Central memory CD4-positive, alpha-beta T cell (primary cell): ENCODE measurements at places on chromosomes 3 and 15.
A peak's percentile ranks its signal among the peaks of the same experiment; 100 is the strongest.

- DNase-seq: no peak
Measured at GRCh38 chr3:128932516-128933212, 53.2 kb downstream of the ACAD9 start.

DNA sequence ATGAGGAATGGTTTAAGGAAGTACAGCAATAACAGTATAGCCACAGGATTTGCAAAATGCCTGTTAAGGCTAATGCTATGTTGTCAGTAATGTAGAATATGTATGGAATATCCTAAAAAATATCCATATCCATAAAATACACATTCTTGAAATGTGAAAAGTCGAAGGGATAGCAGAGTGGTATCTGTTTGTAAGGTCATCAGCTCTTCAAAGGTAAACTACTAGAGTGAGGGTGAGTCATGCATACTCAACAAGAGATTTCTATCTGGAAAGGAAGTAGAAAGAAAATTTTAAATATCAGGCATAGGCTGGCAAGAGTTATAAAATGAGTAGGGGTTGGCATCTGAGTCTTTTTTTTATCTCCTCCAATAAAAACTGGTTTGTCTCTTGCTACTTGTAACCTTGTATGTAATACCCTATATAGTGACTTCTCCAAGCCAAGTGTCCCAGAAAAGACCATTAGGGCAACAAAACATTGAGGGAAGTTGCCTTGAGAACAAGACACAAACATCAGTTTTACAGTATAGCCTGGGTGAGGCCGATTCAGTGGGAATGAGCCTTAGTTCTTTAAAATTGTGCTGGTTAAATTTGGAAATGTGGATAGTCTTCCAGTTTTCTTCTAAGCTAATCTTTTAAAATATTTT, 103.1 kb downstream of the SPATA16 start:
- no peak for DNase-seq

- DNase-seq: no peak
Measured at GRCh38 chr3:16190704-16191103, 16.2 kb downstream of the GALNT15 start.

GRCh38 chr15:34879107-34879506, 83.8 kb upstream of the ACTC1 start:
- no peak for DNase-seq

GRCh38 chr15:36671017-36671416, 91.6 kb downstream of the CDIN1 start:
- no peak for DNase-seq

- no peak for DNase-seq
Measured at GRCh38 chr3:182364723-182365650, 428.3 kb upstream of the ATP11B start.

GRCh38 chr3:166809520-166809919, 570.6 kb downstream of the ZBBX start:
- DNase-seq: no peak

DNA sequence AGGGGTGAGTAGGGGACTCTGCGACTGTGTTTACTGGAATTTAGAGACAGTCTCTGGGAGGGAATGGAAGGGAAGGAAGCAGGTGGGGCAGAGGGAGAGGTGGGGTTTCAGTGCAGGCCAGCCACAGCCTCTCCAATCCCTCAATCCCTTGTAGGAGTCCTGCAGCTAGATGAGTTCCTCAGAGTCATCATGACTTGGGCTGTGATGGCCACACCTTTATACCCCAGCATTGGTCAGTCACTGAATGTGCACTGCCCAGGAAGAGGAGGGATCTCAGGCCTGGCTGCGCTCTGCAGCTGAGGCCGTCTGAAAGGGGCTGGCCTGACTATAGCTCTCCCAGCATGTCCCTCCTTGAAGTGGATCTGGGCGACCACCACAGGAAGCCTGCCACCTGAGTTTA, 67.3 kb upstream of the GLCE start:
- DNase-seq: no peak

- DNase-seq: no peak
Measured at GRCh38 chr3:22942981-22943380, 260.1 kb upstream of the UBE2E2 start.

- DNase-seq: no peak
Measured at GRCh38 chr15:43509660-43510199, 7.7 kb upstream of the MAP1A start.

GRCh38 chr3:14096742-14097141, 27.9 kb downstream of the CHCHD4 start:
- no peak for DNase-seq

GRCh38 chr3:11759996-11760395, 86.7 kb downstream of the TAMM41 start:
- DNase-seq: no peak

DNA sequence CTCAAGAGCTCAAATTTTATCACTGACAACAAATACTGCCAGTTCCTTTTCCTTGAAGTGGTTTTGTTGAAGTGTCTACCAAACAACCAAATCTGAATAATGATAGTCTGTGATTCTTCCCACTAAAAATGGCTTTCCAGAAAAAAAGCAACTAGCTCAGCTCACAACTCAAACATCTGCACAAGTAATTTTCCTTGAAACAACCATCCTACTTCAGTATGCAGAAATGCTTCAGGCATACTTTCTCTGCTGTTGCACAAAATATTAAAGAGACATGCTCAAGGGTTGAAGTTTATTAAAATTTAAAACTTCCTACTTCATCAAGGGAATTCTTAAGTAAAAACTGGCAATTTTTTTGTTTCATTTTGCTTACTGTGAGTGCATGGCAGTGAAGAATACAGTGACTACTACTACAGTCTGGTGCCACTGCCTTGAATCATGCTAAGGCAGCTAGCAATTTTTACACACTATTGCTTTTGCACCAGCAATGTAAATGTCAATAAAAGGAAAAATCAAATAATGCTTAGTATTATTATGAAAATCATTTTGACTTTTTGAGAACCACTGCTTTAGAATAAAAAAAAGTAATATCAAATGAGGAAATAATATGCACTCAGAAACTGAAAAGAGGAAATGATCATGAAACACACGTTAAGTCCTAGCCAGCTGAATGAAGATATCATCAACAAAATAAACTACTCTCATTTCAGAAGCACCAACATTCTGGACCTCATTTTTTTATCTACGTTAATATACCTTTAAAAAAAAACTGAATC, 33.6 kb downstream of the VPS13C start:
- DNase-seq: no peak

DNA sequence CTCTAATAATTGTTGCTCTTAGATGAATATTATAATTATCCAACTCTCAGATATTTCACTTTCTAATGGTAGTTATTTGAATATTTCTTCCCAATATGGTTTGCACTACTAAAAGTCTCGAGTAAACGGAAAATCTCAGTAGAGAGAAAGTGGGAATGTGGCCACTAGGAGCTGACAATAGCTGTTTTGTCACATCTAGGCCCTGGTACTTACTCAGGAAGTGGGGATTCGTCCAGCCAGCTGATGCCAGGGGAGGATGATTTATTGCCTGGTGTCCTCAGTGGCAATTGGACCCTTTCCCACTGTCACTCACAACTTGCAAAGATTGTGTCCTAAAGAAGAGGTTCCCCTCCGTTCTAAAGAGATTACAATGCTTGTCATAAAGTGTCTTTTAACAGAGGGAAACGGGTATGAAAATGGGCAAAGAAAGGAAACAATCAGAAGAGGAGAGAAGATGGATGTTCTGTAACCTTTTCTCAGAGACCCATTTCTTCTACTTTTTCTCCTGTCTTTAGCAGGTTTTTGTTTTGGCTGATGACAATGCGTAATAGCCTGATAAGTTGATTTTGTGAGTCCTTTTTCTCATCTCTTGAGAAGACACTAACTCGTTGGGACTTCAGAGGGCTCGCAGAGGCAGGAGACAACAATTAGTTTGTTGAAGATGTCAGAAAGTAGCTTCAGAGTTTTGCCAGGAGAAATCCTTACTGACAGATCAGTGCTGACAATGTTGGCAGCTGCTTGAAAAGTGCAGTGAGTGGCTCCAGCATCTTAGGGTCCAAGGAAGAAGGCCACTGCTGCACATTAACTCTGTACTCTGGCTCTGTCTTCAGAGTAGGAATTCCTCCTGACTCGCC, 320.6 kb downstream of the MECOM start:
- DNase-seq: no peak

DNA sequence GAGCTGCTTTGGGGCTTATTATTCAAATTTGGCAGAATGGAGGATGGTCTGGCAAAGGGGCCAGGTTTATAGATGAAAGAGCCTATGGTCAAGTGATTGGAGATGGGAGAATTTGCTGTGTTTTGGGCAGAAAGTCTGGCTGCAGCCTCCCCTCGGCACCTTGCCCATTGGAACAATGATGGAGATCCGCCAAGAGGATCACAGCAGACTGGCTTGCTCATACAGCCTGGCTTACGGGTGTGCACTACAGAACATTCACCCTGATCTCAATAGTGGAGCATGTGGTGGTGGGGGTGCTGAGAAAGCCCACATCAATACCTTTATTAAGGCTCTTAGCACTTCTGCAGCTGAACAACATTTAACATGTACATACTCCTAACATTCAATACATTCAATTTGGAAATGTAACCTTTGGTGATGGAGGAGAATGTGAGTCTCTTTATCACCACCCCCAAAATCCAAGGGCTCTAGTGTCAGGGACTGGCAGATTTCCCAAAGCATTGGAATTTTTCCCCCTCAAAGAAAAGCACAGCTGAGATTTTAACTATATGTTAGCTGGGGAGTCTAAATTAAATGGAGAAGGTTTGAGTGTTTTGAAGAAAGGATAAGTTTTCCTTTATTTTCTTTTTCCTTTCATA, 118.4 kb upstream of the TMC3 start:
- no peak for DNase-seq

DNA sequence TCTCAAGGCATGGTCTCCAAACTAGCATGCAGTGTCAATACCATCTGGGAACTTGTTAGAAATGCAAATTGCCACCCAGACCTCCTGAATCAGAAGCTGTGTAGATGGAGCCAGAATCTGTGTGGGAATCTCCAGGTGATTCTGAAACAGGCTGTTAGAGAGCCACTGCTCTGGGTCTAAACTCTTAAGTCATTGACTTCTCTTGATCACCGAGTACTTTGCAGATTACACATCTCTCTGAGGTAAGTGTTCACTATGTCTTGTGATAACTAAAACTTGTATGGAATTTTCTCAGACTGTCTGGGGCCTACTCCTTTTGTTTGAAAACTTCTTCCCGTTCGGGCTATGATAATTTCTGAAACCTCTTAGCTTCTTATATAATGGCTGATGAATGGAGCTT, 315.6 kb downstream of the EDEM1 start:
- no peak for DNase-seq

DNA sequence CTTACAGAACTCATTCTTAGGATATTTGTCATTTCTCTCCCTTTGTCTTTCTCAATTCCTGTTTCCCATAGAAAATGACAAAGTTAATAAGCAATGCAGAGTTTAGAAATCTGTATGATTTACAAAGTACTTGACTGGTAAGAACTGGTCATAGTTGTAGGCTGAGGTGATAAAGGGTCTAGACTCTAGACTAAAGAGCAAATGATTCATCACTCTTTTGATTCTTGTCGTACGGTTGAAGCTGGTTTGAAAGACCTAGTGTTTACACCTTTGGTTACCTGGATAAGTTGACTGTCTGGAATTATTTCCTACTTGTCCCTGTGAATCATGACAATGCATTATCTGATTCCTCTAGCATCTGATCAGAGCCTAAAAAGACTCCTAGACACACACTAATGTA, 58.9 kb upstream of the TP63 start:
- DNase-seq: no peak

GRCh38 chr3:10389339-10389738, 68.4 kb upstream of the SEC13 start:
- no peak for DNase-seq

GRCh38 chr15:76377217-76377616, 40.6 kb downstream of the ISL2 start:
- no peak for DNase-seq

DNA sequence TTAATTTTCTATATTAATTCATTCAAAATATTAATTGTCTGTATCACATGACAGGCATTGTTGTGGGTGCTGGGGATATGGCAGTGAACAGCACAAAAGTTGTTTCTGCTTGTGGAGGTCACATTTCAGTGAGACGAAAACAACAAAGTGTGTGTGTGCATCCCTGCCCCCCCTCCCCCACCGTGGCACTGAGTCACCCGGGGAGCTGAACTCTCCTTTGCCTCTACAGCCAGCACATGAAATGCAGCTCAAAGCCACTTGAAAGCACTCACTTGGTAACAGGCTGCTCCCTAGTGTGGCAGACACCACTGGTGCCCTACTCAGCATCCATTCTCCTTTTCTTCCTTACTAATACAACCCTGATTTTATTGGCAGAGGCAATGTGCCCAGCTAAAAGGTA, 16.9 kb upstream of the SCAMP5 start:
- DNase-seq: no peak

GRCh38 chr3:126914226-126914625, 68.7 kb upstream of the PLXNA1 start:
- no peak for DNase-seq

DNA sequence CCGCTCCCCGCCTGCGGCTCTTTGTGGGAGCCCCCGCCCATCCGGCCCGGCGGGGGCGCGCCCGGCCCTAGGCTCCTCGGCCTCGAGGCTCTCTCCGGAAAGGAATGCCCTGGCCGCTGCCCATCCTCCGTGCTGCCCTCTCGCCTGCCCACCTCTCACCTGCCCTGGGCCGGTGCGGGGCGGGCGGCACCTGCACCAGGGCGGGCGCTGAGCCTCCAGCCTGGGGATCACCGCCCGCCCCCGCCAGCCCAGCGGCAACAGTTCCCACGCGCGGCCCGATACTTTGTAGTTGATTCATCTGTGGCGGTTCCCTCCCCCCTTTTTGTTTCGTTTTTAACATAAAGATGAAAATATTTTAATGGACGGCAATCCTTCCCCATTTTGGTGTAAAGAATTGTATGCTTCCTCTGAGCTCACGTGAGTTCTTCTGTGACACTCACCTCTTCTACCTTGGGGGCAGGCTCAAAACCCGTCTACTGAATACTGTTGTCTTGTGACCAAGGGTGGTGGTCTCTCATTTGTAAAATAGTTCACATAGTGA, 1.9 kb downstream of the KLF13 start:
- peak; percentile 78 for DNase-seq
